ENCODE measurements at places on chromosomes 1 and 21.

DNA sequence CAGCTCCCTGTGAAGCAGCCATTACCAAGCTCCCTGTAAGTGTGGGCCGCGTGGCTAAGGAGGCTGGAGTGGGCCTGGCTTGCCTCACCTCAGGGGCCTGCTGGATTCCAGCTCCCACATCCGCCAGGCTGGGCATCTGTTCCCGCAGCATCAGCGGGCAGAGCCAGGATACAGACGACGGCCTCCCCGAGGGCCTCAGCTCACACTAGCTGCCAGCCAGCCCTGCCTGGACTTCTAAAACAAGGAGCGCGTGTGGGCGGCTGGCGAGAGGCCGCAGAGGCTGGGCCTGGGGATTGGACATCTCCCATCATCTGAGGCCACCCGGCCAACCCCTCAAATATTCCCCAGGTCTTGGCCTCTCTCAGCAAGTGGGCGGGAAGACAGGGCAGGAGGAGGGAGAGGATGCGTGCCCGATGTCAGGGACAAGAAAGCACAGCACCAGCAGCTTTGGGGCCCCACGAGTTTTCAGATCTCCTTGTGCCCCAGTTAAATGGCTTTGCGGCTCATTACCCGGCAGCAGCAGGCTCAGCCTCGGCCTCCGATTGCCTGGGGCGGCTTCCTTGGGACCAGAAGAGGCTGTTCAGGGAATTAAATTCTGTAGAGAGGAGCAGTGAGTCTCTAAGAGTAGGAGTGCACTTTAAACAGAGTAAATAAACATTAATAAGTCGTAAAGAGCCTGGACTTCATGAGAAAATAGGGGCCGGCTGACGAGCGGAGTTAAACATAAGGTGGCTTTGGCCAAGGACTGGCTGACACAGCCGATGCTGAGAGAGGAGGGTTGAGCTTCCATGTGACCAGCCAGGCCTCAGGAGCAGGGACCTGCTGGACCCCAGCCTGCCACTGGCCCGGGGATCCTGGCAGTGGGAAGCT lies 208.9 kb upstream of the C1orf174 start:
- no peak for DNase-seq

DNA sequence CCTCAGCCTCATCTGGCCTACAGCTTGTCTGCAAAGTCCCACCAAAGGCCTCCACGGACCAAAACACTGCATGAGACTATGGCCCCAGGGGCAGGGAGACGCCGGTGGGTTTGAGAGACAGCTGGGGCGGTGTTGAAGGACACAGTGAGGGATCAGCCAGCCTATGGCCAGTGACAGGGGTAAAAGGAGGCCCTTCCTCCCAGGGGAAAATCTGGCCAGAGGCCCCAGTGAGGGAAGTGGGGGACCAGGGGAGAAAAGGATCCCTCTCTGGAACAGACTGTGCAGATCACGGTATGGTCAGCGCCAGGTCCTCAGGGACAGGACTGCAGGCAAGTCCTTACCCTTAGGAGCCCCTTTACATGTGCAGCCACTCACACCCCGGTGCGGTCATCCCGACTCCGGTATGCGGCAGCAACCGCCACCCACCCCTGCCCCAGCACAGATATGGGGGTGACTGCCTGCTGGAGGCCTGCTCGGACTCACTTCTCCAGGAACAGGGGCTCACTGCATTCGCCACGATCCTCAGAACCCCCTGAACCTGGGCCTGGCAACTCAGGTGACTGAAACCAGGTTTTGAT lies 1.3 kb downstream of the CERS2 start:
- DNase-seq, result no peak

DNA sequence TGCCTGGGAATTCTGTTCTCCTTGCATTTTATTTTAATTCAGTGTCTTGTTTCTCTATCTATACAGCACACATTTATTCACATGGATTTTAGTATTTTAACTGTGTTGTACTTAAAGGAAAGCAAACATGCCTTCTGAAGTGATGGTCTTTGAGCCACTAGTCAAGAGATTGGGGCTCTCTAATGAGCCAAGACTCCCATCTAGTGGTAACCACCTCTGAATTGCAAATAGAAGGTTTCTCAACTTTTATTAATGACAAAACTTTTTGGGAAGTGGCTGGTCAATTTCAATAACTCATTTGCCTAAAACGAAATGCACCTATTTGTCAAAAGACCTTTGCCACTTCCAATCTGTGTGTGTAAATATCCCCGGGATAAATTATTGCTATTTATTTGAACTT lies 199.6 kb downstream of the LTN1 start:
- DNase-seq, result no peak

DNA sequence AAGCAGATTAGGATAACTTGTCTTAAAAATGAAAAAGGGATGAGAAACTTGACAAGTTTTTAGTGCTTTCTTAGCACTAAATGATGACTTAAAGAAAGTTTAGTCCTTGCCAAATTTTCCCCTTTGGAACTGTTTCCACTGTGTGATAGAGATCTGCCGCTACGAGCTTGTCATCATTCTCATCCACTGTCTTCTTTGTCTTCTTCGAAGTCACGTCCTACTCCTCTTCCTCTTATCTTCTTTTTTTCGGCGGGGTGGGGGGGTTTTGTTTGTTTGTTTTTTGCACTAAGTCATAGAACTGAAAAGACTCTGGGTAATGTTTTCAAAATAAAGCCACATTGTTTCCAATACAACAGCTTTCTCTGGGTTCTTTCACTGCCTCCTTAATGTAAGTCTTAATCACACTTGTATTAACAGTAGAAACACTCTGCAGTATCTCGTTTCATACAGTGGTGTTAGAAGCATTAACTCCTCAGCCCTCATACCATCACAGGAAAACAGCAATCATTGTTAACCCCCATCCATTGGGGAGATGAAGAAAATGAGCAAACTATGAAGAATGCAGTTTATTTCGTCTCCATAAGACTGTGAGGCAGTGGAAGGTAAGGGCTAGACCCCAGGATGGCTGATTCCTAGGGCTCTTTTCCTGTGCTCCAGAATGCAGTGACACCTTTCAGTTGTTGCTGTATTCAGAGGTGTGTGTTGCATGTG lies 81.8 kb downstream of the OLFML2B start:
- DNase-seq, result no peak

GRCh38 chr1:42439940-42440339 lies 15.9 kb downstream of the ZMYND12 start:
- DNase-seq, result peak; percentile 75

DNA sequence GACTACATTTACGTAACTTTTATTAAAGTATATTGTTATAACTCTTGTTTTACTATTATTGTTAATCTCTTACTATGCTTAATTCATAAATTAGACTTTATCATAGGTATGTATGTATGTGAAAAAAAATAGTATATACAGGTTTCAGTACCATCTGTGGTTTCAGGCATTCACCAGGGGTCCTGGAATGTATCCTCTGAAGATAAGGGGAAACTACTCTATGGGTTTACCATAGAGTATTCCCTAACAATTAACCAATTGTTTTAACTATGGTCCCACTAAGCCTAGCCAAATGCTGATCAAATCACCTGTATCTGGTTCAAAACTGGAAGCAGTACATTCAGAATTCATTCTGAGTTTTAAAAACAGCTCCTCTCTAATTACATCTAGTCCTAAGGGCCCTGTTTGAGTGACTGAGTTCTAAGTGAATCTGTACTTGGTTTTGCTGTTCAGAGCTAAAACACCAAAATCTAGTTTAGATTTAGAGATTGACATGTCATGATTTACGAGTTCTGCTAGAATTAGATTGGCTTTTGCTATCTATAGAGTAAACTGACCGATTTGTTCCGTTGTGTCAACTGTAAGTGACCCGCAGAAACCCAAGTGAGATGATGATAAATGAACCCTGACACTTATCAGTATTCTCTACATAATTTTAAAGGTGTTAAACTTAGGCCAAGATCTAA lies 93.5 kb upstream of the GNG4 start:
- DNase-seq, result no peak

GRCh38 chr1:6923955-6924881 lies 139.0 kb downstream of the CAMTA1 start:
- DNase-seq, result no peak

DNA sequence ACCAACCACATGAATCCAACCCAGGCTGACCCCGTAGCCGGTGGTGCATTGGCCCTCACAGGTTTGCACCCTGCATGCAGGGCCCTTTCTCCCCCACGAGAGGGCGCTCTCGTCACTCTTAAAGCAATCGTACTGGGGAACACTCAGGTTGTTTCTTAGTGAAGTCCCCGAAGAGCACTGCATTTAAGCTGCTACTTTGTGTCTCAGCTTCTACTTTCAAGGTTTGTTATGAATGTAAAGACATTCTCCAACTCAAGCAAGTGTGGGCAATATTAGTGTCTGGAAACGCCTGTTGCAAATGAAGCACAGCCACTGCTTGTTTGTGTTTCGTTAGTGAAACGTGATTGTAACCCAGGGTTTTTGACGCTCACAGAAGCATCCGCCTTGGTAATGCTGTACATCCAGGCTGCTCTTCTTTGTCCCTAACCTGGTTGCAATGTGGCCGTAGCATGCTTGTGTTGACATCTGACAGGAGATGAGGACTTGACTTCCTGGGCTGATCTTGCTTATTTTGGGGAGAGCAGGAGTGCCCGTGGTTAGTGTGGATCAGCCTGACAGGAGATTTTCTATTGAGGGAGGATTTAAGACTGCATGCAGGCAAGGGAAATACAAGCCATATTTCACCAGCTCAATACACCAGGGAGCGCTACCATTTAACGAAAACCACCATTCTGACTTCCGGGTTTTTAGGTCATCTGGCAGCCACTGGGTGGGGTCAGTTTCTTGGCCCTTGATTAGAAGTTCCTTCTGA lies 79.8 kb downstream of the ST6GALNAC3 start:
- peak; percentile 39 for DNase-seq

DNA sequence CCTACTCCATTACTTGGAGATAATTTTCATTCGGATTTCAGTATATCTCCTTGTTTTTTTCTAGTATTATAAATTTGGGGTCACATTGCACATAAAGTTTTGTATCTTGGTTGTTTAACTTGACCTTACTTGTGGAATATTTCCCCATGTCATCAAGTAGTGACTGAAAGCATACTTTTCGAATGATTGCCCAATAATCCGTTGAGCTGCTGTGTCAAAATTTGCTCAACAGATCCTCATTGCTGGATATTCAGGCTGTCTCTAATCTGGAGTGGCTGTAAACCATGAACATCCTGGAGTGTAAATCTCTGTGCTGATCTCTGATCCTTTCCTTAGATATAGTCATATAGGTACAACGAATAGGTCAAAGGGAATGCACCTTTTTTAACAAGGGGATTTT lies 4.9 kb downstream of the NIPAL3 start:
- no peak for DNase-seq
